ENCODE measurements at places on chromosomes 12 and 14. TPM values are rescaled to one million over a fixed set of nuclear protein-coding genes. Genes with fewer than 3 reads are reported as not detected.

ALX1 gene
- not detected for total RNA-seq

ZNF740 gene
- total RNA-seq = 19.2 TPM

CLEC4D gene
- 0.43 TPM for total RNA-seq

RHNO1 gene
- total RNA-seq = 8.3 TPM
